ENCODE measurements at places on chromosomes 1 and 21. TPM values are rescaled to one million over a fixed set of nuclear protein-coding genes. Genes with fewer than 3 reads are reported as not detected.

- no peak for DNase-seq
Measured at GRCh38 chr1:50877641-50878040, 82.4 kb downstream of the FAF1 start.

GRCh38 chr1:72526926-72527325 is 244.6 kb upstream of the NEGR1 start:
- no peak for DNase-seq

Gene BARHL2
- total RNA-seq: 0.44 TPM

DNA sequence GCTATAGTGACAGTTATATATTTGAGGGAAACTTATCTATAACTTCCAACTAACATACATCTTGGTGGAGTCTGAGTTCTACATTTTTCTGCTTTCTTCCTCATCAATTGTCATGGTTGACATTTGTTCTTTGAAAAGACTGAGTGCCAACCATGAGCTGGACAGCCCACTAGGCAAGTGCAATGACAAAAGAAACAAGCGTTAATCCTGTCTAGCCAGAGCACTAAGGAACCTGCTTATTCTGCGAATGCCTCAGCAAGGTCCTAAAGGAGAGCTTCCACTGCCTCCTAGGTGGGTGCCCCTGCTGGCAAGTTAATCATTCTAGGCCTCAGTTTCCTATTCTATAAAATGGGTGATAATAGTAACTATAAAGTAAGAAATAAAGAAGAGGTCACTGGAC is 44.8 kb downstream of the IRF2BP2 start:
- no peak for DNase-seq

DNA sequence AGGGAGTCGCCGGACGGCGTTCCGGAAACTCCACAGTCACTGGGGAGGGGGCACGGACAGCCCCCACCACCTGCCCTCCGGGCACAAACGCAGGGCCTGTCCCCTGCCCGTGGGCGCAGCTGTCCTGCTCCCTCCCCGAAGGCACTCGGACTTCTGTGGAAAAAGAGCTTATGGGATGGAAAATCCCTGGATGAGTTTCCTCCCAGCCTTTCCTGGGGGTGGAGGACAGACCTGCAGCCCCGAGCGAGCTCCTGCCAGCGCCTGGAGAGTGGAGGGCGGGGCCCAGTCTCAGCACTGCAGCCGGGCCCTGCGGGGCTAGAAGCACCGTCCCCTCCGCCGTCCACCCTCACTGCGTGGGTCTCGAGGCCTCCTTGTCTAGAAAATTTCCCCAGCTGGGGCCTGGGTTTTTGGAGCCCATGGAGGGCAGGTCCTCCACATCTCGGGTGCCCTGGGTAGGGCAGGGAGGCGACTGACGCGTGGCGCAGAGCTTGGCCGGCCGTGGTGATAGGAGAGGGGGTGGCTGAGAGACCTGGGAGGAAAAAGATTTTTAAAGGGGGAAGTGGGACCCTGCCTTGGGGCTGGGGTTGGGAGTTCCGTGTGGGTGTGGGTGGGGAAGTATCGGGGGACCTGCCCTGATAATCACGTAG is 6.4 kb upstream of the COL6A1 start:
- DNase-seq: no peak

Gene SPRR1B
- not detected for total RNA-seq

DNA sequence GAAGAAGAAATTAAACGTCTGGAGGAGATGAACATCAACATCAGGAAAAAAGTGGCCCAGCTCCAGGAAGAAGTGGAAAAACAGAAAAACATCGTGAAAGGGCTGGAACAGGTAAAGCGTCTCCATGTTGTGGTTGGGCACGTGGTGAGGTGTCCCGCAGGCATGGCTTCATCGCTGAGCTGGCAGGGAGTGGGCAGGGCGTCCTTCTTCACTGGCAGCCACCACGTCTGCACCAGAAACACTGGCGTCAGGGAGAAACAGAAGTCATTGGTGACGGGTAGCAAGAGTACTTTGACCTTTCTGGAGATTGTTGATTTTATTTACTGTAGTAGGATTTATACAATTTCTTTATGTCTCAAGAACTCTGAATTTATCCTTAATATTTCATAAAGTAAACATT is 59.0 kb upstream of the DIP2A start:
- no peak for DNase-seq

Gene EDARADD
- 0.89 TPM for total RNA-seq
